Stimulated activated CD4-positive, alpha-beta T cell treated with anti-CD3 and anti-CD28 coated beads, TNF-alpha, amount 100 ng/mL, for 24 hours (primary cell): ENCODE measurements at places on chromosomes 5 and 9.

DNA sequence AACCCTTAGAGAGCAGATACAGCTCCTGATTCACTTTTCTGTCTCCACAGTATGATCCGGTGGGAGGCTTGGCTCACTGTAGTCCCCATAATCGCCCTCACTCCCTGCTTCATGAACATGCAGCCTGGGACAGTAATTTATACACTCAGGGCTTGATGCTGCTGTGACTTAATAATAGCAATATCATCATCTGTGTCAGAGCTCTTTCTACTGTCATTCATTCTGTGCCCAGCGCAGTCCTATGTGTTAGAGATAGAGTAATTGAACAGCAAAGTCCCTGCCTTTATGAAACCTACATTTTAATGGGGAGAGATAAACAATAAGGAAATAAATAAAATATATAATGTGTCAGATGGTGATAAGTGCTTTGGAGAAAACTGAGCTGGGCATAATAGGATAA is 2.8 kb upstream of the HEMGN start:
- DNase-seq: no peak

GRCh38 chr5:91423871-91424270 is 40.8 kb upstream of the ARRDC3 start:
- no peak for DNase-seq

GRCh38 chr9:109232449-109233237 is 65.6 kb upstream of the FRRS1L start:
- DNase-seq: no peak

DNA sequence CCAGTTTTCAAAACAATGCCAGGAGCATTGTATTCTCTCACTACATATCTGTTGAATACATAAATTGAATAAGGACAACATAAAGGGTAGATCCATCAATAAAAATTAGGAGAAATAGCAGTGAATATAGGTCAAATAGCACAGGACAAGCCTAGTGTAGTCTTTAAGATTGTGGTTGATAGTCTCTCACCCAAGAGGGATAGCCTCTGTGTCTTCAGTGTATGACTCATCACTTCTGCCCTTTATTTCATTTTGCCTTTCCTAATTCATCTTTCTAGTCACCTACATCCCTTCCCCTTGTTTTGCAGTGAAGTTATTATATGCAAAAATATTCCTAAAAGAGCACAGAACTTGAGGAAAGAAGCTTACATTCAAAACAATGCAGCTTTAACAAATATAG is 335.0 kb upstream of the TUSC1 start:
- no peak for DNase-seq

DNA sequence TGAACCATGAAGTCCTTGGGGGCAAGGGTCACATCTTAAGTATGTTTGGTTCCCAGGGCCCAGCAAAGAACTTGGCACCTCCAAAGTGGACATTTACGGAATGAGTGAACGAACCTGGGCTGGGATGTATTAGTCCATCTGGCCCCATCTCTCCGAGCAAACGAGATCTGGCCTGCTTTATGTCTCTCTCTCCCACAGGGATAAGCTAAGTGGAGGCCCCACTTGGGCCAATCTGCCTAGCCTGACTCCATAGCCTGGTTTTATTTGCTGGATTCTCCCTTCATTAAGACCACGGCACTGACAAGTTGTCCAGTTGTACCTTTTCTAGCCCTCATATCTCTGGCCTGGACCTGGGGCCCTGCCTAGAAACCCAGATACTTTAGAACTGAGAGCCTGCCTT is 2.1 kb downstream of the TTLL11 start:
- DNase-seq: no peak

DNA sequence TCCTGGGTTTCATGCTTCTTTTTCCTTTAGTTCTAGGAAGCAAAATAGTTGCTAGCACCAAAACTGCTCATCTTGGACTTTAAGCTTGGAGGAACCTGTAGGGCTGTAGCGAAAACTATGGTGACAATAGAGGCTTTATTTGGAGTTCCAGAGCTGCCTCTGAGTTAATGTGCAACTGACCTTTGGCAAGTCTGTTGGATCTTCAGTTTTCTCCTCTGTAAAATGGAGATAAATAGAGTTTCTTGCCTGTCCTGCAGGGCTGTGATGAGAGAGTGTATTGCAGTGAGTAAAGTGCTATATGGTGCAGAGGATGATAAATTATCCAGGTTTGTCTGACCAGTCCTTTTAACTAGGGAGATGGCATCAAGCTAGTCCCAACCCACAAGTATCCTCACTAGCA is 417.0 kb downstream of the MAN2A1 start:
- no peak for DNase-seq

DNA sequence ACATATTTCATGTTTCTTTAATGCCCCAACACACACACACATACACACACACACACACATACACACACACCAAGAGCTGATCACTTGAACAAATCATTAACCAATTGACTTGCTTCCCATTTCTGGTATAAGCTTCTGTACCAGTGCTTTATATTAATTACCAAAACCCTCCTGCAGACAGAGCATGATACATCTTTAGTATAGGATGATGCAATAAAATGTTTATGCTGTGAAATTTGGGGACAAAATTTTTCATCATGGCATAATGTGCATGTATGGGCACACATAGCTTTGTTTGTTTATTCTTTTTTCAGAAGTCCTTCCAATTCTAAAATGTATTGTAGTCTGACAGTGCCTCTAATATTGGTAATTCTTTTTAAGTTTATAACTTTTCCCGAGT is 34.5 kb downstream of the SLC1A3 start:
- no peak for DNase-seq

DNA sequence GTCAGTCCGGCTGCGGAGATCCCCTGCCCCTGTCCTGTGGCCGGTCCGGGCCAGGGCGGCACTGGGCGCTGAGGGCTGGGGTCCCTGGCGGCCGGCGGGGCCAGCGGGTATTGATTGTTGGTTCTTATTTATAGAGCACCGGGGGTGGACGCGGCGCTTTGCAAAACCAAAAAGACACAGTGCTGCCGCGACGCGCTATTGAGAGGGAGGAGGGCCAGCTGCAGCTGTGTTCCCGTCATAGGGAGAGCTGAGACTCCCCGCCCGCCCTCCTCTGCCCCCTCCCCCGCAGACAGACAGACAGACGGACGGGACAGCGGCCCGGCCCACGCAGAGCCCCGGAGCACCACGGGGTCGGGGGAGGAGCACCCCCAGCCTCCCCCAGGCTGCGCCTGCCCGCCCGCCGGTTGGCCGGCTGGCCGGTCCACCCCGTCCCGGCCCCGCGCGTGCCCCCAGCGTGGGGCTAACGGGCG is 2.5 kb downstream of the LRRC26 start:
- DNase-seq: no peak

- DNase-seq: no peak
These were observed 2.6 kb upstream of the LCN2 start for GRCh38 chr9:128146591-128147120.

- DNase-seq: no peak
These were observed 23.2 kb downstream of the MAP3K1 start for GRCh38 chr5:56838409-56839039.

- DNase-seq: no peak
These were observed 42.8 kb downstream of the CERT1 start for GRCh38 chr5:75468593-75468992.

GRCh38 chr5:124719113-124719967 is 27.1 kb downstream of the ZNF608 start:
- no peak for DNase-seq

- DNase-seq: no peak
These were observed 338.1 kb downstream of the DMRT2 start for GRCh38 chr9:1388216-1388615.

DNA sequence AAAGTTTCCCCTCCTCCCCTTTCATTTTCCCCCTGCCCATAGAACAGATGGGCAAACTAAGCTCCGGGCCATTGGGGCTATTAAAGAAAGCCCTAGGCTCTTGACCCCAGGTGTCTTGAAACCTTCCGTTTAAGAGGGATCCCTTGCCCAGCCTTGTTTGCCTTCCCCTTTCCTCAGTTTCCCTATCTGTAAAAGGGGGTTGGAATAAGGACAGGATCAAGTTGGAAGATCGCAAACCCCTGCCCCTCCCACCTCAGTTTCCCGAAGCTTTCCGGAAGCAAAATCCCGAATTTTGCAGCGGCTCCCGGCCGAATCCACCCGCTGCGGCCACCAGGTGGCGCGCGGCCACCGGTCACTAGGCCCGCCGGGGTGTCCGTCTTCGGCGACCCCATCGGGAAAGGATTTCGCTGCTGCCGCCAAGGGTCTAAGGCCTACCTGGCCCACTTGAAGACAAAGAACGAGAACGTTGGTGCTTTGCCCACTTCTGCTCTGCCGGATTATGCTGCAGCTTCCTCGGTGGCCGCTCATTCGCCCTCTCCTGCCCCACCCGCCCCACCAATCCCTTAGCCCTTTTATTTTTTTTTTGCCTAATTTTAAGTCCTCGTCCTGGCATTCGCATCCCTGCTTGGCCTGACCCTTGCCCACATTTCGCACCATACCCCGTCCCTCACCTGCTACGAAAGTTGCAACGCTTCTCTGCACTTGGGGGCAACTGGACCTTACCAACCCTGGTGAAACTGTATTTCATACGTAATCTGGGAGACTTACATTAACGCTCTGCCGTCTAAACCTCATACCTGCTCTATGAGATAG is 962 bp upstream of the NR6A1 start:
- DNase-seq: no peak

- DNase-seq: no peak
These were observed 82.1 kb upstream of the IL33 start for GRCh38 chr9:6133346-6134063.

DNA sequence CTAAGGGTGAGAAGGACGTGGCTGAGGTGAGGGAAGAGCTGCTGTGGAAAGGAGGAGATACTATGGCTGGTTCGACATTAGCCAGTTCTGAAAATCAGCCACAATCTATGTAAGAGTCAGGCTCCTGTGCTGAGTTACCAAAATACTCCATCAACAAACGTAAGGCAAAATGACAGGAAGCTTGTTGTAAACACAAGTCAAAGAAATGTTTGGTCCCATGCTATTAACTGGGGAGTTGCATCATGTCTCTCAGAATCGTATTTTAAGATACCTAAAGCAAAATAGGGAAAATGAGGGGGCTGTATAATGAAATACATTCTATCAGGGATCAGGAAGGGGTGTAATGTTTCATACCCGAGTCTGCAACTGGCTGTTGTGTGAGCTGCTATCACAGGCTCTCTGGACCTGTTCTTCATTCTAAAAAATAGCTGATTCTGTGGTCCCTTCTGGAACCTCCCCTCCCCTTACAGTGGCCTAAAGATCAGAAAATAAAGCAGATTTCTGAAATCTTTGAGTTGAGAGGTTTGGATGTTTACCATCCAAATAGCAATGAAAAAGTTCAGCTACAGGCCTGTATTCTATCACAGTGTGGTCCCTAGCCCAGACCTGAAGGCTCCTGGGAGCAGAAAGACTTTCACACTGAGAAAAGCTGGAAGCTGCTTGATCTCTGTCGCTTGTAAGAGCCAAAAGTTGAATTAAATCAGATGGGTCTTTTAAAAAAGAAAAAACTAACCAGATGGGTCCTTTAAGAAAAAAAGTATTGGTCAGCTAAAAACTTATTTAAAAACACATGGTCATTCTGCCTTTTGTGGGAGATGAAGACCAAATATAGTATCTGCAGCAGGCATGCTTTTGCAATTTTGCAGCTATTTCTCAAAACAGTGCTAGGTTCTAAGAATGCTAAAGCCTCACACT is 97.8 kb upstream of the SMC5 start:
- no peak for DNase-seq

DNA sequence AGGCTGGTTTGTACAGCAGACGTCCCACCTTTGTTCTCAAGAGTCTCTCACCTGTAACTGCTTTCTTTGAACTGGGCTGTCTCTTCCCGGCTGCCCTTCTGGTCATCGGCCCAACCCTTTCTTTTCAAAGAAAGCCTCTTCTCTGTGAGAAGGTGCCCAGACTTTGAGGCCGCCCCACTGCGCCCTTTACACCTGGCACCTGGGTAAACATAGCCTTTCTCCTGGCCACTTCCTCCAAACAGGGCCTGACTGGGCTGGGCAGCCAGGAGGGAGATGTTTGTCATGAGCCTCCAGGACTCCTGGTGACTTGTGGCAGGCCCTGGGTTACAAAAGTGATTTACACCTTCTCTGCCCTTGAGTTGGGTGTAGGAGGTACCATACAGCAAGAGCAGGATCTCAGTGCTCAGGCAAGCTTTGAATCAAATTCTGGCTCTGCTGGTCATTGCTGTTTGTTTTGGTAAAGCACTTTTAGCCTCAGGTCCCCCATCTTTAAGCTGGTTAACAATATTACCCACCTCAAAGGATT is 127.2 kb upstream of the CXCL14 start:
- DNase-seq: no peak

DNA sequence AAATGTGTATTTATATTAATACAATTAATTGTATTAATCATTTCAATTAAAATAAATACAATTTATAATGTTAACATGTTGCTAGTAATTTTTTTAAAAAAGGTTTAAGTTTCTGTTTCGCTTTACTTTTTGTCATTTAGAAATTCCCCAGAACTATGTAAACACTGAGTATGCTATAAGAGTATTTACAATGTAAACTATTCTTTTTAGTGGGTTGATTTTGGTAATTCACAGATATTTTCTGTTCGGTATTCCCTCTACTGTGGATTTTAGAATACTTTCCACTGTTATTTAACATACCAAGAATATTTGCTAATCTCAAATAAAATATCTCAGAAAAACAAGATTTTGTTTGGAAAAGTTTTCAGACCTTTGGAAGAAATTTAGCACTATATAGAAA is 1564.4 kb downstream of the EFNA5 start:
- no peak for DNase-seq

DNA sequence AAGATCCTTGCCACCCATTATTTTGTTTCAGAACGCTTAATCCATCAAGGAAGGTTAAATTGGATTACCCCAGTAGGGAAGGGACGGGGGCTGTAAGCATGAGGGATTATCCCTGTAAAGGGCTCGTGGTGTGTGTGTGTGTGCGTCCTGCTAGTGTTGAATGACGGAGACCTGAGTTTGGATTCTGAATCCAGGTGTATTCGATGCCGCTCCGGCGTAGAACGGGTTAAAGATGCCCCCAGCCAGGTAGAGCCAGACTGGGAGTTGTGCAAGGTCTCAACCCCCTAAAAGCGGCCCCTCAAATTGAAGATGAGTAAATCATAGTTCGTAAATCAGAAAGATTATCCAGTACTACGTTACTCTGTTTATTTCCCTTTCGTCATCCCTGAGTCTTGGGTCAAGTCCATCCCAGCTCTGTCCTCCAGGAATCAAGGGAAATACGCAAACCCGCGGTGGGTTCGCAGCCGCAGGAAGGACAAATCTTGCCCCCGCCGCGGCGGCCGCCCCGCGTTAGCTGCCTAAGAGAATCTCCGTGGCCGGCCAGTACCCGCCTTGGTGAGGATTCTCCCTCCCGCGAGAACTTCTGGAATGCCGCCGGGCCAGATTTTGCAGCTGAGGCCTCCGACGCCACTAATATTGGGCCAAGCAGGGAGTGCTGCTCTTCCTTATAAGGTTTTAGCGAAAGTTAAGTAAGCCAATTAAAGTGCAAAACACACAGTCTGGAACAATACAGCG is 586 bp upstream of the MTAP start:
- DNase-seq: no peak

- no peak for DNase-seq
These were observed 40.9 kb downstream of the SEC61B start for GRCh38 chr9:99262949-99263418.

DNA sequence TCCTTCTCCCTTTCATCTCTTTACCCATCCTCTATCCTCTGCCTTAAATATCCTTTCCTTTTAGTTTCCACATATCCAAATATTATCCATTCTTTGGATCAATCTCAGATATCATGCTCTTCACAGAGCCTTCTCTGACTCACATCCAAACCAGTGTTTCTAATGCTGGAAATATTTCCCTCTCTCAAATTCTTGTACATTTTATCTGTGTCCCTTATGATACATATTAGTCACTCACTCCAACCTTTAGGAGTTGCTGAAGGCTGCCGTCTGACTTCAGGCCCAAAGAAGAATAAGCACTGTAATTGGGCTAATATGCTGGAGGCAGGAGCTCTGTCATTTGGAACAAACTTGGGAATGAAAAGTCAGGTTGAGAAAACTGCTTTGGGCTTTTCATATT is 156.4 kb upstream of the RUSC2 start:
- DNase-seq: no peak
